Posterior vena cava (tissue), 2 donors: ENCODE measurements at places on chromosomes 3 and 15.

GRCh38 chr3:11390411-11391131 is 118.4 kb downstream of the ATG7 start:
- no peak for DNase-seq

DNA sequence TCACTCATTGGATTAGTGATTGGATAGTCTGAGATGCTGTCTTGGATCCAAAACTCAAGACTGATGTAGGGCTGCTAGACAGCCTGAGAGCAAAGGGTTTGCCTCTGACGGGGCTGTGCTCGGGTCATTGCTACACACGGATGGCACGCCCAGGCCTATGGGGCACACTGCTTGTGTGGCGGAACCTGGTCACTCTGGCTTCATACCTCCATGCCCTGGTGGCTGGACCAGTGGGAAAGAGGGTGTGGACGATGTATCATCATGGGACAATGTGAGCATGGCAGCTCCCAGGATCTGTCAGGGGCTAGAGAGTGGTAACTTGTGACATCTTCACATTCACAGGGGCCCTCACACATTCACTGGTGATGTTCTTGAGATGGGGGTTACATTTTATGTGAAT is 18.1 kb upstream of the CCDC174 start:
- no peak for DNase-seq

DNA sequence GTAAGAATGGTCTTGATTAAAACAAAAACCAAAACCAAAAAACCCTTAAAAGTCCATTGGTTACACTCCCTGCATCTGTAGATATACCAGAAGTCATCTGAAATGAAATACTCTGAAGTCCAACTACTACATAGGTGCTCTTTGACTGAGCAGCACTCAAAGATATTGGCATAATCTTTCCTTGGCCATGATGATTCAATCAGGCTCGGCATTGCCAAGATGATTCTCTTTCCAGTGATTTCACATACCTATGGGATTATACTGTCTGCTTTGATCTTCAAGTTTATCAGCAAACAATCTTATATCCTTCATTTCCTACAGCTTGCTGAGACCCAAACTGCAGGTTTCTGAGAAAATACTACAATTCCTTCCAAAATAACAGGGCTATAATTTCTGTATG is 35.9 kb upstream of the DIPK2A start:
- no peak for DNase-seq

DNA sequence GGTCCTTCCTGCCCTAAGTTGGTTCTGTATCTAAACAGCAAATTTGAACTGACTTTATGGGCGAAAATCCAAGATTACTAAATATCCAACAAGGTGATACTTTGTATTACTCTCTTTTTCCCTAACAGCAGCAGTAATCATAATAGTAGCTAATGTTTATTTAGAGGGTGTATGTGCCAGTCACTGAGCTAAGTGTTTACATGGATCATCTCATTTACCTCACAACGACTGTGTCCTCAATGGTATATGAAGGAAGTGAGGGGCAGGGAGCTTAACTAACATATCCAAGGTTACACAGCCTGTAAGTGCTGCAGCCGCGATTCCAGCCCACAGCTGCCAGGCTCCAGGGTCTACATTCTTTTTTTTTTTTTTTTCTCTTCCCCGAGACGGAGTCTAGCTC is 10.3 kb upstream of the LRRC34 start:
- no peak for DNase-seq

GRCh38 chr3:113193288-113193687 is 18.1 kb upstream of the BOC start:
- DNase-seq: no peak

GRCh38 chr3:18725668-18726407 is 300.7 kb upstream of the SATB1 start:
- DNase-seq: no peak
